WTC11 (cell line): ENCODE measurements at places on chromosomes 5 and 9.

- DNase-seq = no peak
These were observed 2.8 kb downstream of the CSNK1G3 start for GRCh38 chr5:123514615-123515355.

DNA sequence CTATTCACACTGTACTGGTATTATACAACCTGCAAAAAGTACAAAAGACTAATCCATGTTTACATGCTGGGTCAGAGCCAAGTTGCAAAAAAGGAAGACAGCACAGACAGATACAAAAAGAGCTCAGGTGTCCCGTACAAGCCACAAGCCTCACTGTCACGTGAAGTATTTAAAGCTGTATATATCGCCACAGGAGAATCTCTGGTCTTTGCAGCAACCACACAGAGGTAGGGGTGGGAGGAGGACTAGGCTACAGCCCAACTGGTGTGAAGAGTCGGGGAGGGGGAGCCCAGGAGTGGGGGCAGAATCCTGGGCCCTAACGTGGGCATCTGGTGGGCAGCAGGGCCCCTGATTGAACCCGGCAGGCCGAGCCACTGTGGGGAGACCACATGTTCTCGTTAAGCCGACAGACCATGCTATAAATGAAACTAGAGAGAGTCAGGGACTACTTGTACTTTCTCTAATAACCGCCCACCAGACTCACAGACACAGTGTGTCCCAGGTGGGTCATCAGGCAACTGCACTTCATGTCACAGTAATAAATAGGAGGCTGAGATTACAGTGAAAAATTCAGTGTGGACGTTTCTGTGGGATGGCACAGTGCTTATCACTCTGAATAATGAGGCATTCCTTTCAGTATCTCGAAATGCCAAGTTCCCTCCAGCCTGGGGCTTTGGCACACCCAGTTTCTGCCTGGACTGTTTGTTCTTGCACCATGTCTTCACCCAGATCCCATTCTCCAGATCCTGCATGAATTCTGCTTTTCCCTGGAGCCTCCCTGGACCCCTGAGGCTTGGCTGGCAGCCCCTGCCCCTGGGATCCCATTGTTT lies 79.3 kb upstream of the SH3PXD2B start:
- DNase-seq = no peak

DNA sequence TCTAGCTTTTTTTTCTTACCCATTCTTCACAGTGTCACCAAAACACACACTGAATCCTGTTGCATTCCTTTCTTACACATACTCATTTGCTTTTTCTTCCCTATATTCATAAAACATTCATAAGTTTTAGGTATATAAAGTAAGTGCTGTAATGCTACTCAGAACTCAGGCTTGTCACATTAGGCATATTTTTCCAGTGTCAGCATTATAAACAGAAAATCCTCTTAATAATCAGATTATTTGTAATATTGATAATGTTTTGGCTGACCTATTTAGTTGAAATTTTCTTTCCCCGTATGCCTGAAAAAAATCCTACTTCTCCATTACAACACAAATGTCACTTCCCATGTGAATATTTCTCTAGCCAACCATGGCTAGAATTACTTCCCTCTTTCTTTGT lies 743.0 kb upstream of the NUDT12 start:
- no peak for DNase-seq

DNA sequence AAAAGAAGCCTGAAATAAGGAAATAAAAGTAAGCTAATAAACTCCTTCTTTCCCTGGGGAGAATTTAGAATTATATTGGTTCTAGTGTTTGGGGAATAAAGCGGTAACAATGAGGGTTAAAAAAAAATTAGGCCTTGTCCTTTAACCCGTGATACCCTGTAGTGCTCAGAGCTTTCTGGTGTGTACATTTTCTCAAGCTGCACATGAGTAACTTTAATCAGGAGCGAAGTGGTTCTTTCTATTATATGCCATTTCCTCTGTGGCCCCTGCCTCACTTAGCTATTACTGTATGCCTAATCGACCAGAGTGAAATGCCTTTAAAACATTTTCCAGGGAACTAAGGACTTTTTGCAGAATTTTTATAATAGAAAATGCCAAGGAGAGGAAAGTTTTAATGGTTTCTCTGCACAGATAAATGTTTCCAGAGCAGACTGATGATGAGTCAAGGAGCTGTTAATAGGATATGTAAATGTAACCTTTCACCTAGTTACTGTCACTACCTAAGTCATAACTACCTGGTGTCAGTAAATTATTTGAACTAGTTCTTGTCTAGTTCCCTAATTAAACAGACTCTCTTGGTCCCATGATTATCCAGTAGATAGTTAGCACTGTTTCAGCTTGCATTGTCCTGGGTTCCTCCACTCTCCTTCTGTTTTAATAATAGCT lies 7.6 kb downstream of the PAM start:
- no peak for DNase-seq

DNA sequence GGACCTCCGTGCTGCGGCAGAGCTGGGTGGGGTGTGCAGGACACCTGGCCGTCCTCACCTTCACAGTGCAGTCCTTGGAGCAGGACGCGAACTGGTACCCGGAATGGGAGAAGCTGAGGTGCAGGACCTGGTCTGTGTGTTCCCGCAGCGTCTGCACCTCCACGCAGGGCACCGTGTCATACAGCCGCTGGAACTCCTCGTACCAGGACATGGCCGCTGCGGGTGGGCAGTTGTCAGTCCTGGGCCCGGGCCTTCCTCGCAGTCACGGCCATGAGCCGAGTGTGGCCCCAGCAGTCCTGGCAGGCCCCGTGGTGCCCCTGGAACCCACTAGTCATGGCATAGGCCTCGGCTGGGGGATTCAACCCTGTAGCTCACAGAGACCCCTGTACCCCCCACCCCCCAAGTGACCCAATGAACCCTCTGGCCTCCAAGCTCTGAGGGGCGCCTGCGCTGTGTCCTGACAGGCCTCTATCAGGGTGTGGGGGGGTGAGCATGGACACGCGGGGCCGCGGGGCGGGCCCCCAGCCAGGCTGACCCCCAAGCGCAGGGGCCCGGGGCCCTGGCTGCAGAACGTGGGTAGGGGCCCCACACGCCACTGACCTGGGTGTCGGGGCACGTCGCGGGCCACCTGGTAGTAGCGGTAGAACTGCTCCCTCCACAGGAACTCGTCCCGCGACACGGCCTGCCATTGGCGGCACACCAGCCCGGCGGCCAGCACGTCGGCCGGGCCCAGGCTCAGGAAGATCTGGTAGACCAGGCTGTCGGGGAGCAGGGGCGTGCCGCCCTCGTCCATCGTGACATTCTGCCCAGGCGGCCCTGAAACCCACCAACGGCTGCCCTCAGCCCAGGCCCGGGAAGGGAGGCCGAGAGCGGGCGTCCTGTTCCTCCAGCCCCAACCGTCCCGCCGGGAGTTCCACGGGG lies 987 bp downstream of the FBXW5 start:
- DNase-seq = peak; percentile 49
